ENCODE measurements at places on chromosomes 12 and 14. TPM values are rescaled to one million over a fixed set of nuclear protein-coding genes. Genes with fewer than 3 reads are reported as not detected.

MANSC4 gene
- total RNA-seq: not detected

RFX4 gene
- total RNA-seq: not detected

SERPINA4 gene
- total RNA-seq: not detected

GRCh38 chr12:54879579-54879978, 25.3 kb downstream of the MUCL1 start:
- no peak for DNase-seq

DNA sequence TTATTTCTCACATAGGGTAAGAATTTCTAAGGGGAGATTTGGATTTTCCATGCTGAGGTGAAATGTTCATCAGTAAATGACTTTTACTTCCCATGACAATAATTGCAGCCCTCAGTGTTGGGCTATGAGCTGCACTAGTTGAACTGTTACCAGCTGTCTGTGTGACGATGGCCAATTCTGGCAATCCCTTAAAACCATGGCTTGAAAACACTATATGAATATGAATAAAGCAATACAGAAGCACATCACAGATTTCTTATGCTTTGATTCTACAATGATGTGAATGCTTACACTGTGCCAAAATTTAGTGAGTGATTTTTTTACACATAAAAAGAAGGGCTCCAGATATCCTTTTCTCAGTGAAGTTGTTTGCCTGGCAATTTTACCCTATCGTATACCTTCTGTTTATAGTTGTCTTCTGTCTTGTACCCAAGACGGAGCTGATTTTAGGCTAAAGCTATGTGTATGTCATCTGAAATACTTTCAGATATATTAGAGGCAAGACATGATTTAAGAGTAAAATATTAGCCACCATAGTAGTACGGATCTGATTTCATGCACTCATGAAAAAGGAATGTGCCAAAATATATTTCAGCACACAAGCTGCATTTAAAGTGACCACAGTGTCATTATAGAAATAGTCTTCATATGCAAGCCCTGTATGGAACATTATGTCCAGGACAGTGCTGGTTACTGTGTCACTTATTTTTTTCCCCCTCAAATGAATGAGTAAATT, 52.0 kb downstream of the SLC38A4 start:
- DNase-seq: no peak

DNA sequence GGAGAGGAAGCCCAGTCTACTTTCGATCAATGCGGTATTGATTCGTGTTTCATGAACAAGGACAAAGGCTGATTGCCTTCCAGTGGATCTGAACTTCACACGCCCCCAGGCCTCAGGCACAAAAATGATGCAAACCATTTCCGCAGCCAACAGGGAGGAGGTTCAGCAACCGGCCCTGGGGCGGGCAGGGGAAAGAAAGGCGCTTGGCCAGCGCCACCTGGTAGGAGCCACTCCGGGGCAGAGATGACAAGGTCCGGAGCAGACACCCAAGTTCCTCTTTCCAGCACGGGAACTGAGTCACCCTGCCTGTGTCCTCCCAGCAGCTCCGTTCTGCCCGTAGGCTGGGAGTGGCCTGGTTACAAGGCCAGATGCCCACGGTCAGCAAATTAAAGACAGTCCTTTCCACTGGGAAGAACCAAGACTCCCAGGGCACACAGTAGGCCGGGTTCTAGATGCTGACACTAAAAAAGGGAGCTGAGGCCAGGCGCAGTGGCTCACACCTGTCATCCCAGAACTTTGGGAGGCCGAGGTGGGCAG, 136.3 kb downstream of the SCARB1 start:
- no peak for DNase-seq

DNA sequence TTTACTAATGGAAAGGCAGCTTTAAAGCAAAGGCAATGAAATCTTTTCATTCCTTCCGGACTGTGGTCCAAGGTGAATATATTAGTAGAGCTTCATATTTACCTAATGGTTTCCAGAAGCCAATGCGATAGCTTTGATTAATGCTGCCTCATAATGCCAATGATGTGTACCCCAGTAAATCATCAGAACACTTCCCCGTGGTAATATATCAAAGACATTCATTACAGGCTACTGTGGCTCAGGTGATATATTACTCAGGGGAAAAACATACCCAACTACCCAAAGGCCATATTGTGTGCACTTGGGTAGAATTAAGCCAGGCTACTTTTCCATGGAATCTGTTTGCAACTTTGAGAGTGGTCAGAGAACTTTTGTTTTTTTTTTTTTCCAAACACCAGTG, 69.4 kb upstream of the DACT1 start:
- DNase-seq: no peak

- no peak for DNase-seq
Measured at GRCh38 chr14:80770114-80770908, 171.2 kb downstream of the CEP128 start.

DNA sequence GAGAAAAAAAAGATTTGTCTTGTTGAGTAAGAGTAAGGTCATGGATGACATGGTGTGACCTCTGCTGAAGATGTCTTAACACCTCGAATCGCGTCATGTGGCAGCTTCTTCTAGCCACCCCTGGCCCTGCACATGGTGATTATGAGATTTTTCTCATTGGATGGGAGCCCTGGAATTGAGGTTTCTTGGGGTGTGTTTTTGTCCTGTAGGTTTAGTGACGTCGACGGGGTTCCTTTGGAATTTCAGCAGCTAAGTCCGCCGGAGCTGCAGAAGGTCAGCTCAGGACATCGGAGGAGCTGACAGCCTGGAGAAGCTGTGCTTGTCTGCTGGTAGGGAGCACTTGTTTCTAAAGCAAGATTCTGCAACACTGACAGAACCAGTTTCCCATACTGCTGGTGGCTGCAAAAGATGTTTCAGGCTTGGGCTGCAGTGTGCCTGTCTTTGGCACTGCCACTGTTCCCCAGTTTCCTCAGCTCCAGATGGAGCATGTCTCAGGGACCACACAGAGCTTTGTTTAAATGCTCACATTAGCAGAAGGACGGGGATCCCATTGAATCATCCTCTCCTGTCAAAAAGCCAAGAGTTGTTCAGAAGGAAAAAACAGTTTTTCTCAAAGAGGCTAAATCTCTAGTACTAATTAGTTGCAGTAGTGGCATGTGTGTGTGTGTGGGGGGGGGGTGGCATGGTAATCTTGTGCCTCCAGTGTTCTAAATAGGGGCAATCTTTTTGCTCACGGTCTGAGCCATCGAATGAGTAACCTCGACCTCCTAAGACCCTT, 5.2 kb upstream of the FOS start:
- no peak for DNase-seq

- DNase-seq: no peak
Measured at GRCh38 chr14:92706386-92706785, 42.0 kb downstream of the LGMN start.

- DNase-seq: no peak
Measured at GRCh38 chr12:121815263-121815662, 11.5 kb downstream of the SETD1B start.

DNA sequence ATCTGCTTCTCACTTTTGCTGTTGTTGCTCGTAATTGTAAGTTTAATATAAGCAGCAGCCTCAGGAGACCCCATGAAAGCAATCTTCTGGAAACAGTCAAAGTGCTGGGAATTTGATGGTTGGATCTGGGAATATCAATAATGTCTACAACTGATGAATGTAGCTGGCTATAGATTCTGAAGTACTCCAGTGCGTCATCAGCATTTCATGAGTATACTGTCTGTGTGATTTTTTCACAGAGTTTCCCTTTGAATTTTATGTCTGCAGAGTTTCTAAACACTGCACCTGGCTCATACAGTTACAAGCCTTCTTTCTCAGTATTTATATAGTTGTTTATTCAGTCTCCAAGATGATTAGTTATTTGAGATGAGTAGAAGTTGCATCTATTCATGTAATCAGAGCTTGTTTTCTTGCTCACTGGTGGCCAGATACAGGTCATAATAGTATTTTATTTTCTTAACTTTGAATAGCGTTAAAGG, 222.3 kb downstream of the RAD51B start:
- no peak for DNase-seq

DNA sequence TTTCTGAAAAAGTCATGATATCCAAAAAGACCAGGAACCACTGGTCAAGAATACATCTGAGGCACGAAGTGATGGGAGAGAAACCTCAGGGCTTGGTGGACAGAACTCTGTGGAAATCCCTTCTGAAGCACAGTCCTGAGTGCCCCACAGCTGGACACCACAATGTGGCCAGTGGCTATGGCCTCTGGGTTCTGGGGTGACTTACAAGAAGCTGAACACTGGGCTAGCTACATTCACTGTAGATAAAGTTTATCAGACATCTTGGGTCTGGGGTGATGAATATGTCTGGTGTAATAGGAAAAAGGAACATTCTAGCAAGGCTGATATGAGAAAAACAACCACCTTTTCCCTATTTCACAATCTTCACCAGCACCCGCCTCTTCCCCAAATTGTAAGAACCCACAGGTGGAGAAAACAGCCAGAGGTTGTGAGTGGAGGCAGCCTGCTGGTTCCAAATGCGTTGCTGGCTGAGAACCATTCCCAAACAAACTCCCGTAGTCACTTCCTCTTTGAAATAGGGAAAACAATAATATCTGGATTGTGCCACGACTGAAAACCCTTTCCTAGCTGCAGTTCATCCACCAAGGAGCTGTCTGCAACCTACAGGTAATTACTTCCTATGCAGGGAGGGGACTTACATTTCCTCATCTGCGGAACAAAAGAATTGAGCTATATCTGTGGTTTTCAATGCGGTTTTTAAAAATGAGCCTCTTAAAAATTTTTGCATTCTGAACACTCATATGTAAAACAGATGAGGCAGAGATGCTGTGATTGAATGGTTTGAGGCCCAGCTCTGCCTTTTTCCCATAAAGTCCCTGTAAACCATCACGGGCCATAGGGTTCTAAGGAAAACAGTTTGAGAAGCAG, 193.6 kb downstream of the SLC41A2 start:
- DNase-seq: no peak

- no peak for DNase-seq
Measured at GRCh38 chr12:121911824-121912585, 6.4 kb upstream of the CFAP251 start.

DNA sequence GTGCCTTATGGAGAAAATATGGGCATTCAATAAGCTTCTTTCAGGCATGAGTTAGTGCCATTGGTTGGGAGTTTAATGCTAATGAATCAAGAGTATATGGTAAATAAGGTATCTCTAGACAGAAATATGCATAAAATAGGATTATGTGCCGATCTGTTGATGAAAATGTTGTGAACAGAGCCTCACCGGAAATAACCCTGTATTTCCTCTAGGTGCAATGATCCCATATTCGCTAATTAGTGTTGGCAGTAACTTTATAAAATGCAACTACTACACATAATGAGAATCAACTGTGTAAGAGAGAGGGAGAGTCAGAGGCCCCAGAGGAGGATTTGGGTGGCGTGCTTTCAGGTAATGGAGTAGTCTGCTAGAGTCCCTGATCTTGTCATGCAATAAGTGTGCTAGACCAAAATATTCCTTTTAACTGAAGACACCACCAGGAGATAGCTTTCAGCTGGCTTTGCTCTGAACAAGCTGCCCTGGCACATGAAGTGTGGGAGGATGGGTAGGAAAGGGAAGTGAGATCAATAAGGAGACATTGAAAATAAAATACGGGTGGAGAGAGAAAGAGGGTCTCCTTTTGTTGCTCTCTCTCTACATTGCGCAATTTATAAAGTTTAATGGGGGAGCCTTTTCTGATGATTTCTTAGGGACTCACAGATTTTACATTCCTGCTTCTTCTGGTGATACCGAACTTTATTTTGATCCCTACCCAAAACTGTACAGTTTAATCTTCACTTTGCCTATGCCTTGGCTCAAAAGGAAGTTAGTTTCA, 68.6 kb upstream of the PLXNC1 start:
- DNase-seq: no peak

All from activated naive CD8-positive, alpha-beta T cell treated with anti-CD3 and anti-CD28 coated beads, Interleukin-2, amount 10 ng/mL, durations not matched to agents 7 days and 5 days (primary cell).